Upper lobe of right lung (tissue), 1 donor: ENCODE measurements at places on chromosomes 5 and 9. TPM values are rescaled to one million over a fixed set of nuclear protein-coding genes. Genes with fewer than 3 reads are reported as not detected.

Gene AKNA
- total RNA-seq, result 54.7 TPM

Gene TAF11L10
- not detected for total RNA-seq

Gene BASP1
- total RNA-seq, result 31.1 TPM

Gene PTGES
- 2.1 TPM for total RNA-seq

Gene PITX1
- total RNA-seq, result not detected

DNA sequence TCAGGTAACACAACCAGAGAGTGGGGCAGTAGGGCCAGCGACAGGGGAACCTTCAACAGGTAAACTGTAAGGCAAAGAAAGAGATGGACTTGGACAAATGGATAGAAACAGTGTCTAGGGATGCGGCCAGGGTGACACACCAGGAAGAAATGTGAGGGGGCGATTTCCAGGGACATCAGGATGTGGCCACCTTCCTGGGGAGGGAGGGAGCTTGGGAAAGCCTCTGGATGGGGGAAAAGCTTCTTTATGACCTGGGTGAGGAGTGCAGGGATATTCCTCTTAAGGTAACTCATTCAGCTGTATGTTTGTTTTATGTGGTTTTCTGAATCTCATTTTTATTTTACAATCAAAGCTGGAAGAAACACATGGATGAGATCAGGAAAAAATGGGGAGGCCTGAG lies 11.9 kb upstream of the NXNL2 start:
- no peak overlapping the region for H3K27ac ChIP-seq
- no peaks in the 10 kb centered on the region for H3K36me3 ChIP-seq
- H3K4me3 ChIP-seq, result no peak overlapping the region
- DNase-seq, result no peak
- no peaks in the 10 kb centered on the region for H3K27me3 ChIP-seq

DNA sequence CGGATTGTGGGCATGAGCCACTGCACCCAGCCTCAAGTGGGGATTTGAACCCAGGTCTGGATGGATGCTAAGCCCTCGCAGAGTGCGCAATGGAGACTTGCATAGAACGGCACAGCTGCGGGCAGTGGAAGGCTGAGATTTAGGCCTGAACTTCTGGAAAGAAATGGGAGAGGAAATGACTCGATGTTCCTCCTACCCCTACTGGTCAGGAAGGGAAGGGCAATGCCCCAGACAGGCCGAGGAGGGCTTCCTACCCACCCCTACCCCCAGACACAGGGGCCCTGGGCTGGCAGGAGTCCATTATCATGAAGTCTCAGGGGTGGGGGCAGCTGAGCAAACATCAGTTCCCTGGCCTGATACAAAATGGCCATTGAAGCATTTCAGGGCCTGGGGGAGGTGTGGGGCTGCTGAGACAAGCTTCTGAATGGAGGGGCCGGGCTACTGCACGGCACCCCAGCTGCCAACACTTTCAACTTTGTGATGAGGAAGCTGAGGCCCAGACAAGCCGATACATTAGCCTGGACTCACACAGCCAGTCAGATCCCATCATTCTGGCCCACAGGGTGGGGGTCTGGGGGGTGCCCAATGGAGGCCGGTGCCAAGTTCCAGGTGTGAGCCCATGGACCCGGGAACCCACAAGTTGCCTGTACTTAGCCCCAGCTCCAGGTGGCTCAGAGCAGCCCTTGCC lies 13.5 kb upstream of the WDR38 start:
- no peak for DNase-seq
- H3K36me3 ChIP-seq, result no peaks in the 10 kb centered on the region
- H3K4me3 ChIP-seq, result no peak overlapping the region
- no peak overlapping the region for H3K27ac ChIP-seq
- H3K27me3 ChIP-seq, result no peaks in the 10 kb centered on the region
- H3K4me1 ChIP-seq, result peaks cover 8% of the 10 kb centered on the region

DNA sequence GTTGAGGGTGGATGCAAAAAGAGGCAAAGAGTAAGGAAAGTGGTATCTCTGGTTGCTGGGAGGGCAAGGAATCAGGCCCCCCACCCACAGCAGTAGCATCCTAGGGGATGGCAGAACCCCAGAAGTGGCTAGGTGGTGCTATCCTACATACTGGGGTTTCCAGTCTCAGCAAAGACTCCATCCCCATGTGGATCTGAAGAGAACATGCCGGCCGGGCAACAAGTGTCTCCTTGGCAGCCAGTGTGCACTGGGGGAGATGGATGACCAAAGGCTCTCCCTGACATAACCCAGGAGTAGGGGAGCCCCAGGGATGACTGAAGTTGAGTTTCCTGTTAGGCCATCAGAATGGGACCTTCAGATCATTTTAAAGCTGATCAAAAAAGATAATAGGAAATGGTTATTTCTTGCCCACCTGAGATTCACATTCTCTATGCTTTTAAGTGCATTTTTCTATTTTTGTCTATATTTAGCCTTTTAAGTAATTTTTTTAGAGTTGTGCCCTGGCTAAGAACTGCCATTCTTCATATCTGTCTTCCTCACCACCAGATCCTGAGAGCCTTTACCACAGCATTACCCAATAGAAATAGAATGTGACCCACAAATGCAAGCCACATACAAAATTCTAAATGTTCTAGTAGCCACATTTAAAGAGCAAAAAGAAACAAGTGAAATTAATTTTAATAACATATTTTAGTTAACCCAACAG lies 78.7 kb upstream of the SMIM23 start:
- no peaks in the 10 kb centered on the region for H3K36me3 ChIP-seq
- H3K4me1 ChIP-seq, result no peaks in the 10 kb centered on the region
- no peak overlapping the region for H3K27ac ChIP-seq
- H3K4me3 ChIP-seq, result no peak overlapping the region
- no peaks in the 10 kb centered on the region for H3K27me3 ChIP-seq

- H3K4me3 ChIP-seq, result no peak overlapping the region
- no peaks in the 10 kb centered on the region for H3K4me1 ChIP-seq
- no peak overlapping the region for H3K27ac ChIP-seq
- DNase-seq, result no peak
- H3K36me3 ChIP-seq, result no peaks in the 10 kb centered on the region
- no peaks in the 10 kb centered on the region for H3K27me3 ChIP-seq
Measured at GRCh38 chr5:125198270-125198974, 452.0 kb upstream of the ZNF608 start.

- no peaks in the 10 kb centered on the region for H3K36me3 ChIP-seq
- no peak overlapping the region for H3K27ac ChIP-seq
- H3K4me3 ChIP-seq, result no peak overlapping the region
Measured at GRCh38 chr5:150278916-150279315, 10.7 kb downstream of the CAMK2A start.

DNA sequence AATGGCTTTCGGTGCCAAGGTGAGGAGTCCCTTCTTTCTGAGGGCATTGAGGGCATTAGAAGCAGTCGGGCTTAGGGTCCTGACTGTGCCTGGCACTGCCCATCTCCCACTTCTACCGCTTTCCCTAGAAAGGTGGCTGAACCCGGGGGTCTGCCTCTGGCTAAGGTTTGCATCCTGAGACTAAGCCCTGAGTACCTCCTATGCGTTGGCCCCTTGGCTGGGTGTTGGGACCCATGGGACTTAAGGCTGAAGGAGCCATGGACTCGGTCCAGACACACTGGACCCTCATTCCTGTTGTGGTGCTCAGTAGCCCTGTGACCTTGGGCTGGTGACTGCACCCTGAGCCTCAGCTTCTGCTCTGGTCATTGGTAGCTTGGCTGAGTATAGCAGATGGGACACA lies 23.9 kb downstream of the DAB2IP start:
- H3K4me1 ChIP-seq, result no peaks in the 10 kb centered on the region
- no peaks in the 10 kb centered on the region for H3K36me3 ChIP-seq
- DNase-seq, result no peak
- no peak overlapping the region for H3K4me3 ChIP-seq
- no peak overlapping the region for H3K27ac ChIP-seq

DNA sequence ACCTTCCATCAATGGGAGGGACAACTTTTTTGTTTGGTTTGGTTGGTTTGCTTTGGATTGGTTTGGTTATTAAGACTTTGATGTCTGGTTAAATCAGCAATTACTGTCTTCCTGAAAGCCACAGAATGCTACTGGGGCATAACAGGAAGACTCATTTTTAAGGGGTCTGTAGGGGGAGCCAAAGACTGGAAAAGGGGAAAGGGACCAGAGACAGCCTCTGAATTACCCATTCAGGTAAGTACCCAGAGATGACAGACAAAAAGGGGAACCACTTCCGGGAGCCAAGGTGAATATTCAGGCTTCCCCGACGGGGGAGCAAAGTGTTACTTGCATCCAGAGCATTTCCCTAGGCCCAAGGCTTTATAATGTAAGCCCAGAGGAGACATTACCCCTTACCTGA lies 4.6 kb upstream of the FEM1C start:
- no peak overlapping the region for H3K27ac ChIP-seq
- no peaks in the 10 kb centered on the region for H3K4me1 ChIP-seq
- no peak overlapping the region for H3K4me3 ChIP-seq
- H3K27me3 ChIP-seq, result no peaks in the 10 kb centered on the region

DNA sequence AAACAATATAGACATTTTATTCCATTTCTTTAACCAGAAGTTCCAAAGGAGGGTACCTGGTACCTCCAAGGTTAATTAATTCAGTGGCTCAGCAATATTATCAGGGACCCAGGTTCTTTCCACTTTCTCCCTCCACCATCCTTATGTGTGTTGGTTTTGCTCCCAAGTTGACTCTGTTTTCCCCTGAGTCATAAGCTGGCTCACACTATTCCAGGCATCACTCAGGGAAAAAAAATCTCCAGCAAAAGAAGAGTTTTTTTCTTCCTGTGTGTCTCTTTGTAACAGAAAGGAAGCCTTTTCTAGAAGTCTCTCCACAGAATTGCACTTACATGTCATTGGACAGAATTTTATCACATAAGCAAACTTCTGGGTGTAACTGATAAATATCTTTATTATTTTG lies 31.2 kb upstream of the GALNT10 start:
- H3K27ac ChIP-seq, result no peak overlapping the region
- no peaks in the 10 kb centered on the region for H3K27me3 ChIP-seq
- no peak overlapping the region for H3K4me3 ChIP-seq

- no peaks in the 10 kb centered on the region for H3K36me3 ChIP-seq
- H3K4me1 ChIP-seq, result no peaks in the 10 kb centered on the region
- no peak overlapping the region for H3K27ac ChIP-seq
- H3K4me3 ChIP-seq, result no peak overlapping the region
Measured at GRCh38 chr9:121895818-121896544, 197.1 kb downstream of the TTLL11 start.

DNA sequence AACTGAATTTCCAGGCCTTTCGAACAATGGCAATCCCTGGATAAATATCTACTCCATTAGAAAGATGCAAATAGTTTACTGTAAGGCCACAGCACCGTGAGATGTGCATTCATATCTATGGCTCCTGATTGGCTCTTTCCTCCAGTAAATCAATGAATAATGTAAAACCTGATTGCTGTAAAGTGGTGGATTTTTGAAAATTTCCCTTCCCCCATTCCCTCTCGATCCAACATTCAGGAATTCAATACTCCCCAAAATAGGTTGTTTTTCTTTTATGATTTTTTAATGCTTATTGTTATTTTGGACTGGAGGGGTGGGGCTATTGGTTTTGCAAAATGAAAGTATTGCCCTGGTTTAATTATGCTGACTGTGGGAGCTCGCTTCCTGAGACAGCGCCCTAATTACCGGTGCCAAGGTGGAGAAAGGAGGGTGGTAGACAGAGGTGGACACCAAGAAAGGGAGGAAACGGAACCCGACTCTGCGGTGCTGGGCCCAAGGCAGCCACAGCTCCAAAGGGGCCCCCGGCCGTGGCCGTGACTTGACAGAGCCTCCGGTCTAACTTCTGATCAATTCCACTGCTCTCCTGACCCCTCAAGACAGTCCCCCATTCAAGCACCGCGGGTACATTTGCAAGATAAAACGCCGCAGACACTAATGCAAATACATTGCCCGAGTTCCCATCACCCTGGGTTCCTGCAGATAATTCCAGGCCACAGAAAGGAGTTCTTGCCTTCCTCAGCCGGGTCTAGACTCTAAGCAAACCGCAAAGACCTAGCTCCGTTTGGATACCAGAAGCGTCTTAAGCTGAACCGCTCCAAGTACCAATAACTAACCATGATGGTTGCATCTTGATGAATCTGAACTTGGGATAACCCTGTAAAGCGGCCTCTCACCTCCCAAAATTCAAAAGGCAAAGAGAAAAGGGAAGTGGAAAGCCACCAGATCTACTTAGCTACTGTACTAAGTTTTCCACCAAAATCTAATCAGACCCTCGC lies 211.2 kb downstream of the MEF2C start:
- H3K27ac ChIP-seq, result no peak overlapping the region
- no peak for DNase-seq
- peaks cover 99% of the 10 kb centered on the region for H3K27me3 ChIP-seq
- H3K36me3 ChIP-seq, result no peaks in the 10 kb centered on the region
- peaks cover 33% of the 10 kb centered on the region for H3K4me1 ChIP-seq
